ENCODE measurements at places on chromosomes 12 and 14.
A peak's percentile ranks its signal among the peaks of the same experiment; 100 is the strongest.

- DNase-seq, result no peak
Observed at GRCh38 chr12:131220331-131220685, 266.6 kb downstream of the ADGRD1 start.

GRCh38 chr12:124722878-124723277 lies 140.8 kb downstream of the SCARB1 start:
- peak; percentile 34 for DNase-seq

DNA sequence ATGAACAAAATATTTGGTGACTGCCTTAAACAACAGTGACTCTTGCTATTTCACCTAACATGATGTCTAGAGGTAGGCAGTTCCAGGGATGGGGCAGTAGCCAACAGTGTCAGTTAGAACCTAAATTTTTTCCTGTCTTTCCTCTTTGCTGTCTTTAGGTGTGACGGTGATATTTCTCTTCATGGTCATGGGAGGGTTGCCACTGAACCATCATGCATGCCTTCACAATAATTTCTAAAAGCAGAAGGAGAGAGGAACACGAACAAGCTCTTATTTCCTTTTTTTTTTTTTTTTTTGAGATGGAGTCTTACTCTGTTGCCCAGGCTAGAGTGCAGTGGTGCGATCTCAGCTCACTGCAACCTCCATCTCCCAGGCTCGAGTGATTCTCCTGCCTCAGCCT lies 2.4 kb downstream of the CCDC63 start:
- no peak for DNase-seq

- DNase-seq, result peak; percentile 7
Observed at GRCh38 chr14:39229222-39229543, 4.5 kb upstream of the MIA2 start.

DNA sequence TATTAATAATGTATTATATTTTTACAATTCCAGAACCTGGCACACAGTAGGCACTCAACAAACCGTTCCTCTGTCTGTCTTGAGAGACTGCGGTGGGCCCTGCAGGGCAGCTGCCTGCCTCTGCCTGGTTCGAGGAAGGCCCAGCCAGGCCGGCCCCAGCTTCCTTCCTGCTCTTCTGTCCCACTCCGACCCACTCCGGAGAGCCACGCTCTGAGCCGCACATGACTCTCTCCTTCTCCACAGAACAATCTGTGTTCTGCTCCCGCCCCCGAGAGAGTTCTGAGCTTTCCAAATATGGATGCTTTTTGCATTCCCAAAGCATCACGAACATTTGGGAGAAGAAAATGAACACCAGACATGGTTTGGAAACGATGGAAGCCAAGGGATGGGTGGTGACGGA lies 57.3 kb downstream of the TTC7B start:
- peak; percentile 41 for DNase-seq

DNA sequence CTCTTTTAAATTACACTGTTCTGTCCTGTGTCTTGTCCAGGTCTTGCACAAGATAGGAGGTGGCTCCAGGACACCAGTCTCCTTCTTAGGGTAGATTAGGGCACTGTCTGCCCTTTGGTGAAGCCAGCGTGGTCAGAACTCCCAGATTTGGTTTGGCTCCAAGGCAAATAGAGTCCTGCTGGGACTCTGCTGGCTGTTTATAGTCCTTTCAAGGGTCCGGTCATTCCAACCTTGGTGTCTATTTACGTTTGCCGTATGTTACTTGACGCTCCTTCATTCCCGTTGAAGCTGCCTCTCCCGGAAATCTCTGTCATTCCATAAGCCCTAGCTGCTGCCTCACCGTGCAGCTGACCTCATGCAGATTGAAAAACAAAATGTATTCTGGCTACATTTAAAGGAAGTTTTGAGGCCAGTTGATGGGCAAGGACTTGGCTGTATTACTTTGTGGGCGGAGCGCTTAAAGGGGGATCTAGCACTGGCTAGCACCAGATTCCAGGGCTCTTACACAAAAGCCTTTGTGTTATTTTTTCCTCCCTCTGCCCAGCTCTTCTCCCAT lies 180.6 kb downstream of the AKAP6 start:
- DNase-seq, result peak; percentile 93

DNA sequence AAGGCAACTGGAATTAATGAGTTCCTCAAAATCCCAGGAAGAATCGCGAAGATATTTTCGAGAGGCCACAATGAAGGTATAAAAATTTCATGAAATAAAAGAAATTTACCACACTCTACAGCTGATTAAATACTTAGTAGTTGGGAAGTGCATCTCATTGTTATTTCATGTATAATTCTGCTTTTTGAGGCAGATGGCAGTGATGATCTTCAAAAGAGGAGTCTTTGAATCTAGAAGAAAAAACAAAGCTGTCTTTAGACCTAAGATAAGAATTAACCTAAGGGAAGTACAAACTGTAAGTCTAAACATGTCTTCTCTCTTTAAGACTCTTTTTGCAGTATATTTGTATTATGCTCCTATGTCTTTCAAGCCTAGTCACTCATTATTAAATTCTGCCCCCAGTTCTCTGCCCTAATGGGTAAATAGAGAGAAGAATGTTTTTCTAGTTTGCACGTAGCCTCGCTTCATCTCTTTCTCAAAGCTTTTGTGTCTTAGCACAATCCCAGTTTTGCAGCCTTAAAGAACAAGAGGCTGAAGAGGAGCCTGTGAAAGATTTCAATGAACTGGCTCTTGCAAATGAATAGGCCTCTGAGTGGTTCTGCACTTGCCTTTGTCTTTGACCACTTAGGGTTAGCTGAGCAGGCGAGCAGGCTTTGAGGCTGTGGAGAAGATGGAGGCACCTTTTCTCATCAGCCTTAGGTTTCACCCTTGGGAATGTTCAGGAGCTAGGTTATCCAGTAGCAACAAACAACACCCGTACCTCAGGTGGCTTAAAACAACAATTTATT lies 32.7 kb downstream of the CFAP54 start:
- no peak for DNase-seq

DNA sequence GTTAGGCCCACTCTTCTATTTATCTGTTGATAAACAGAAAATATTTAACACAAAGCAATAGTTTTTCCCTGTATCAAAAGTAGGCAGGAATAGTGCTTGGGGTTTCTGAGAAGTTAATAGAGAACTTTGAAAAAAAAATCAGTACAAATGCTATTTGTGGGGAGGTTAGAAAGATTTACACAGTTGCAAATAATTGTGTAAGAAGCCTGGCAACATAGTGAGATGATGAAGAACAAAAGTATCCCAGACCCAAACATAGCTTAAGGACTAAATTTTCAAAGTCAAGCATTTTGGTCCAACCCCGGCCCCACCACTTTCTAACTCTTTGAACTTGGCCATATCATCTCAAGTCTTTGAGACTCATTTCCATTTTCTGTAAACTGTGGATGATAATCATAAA lies 687.5 kb upstream of the TMEM132C start:
- peak; percentile 27 for DNase-seq

GRCh38 chr12:127306604-127307215 lies 960.3 kb upstream of the TMEM132C start:
- peak; percentile 91 for DNase-seq

- peak; percentile 68 for DNase-seq
Observed at GRCh38 chr14:92121670-92122350, at the start of the genes CPSF2 and NDUFB1. Gene CPSF2, plus strand, starts transcription at chr14:92121969. Its CDS starts 9,016 bp downstream, at chr14:92130985. Gene NDUFB1, minus strand, starts transcription at chr14:92121706. Its CDS starts 4,069 bp downstream, at chr14:92117637.

DNA sequence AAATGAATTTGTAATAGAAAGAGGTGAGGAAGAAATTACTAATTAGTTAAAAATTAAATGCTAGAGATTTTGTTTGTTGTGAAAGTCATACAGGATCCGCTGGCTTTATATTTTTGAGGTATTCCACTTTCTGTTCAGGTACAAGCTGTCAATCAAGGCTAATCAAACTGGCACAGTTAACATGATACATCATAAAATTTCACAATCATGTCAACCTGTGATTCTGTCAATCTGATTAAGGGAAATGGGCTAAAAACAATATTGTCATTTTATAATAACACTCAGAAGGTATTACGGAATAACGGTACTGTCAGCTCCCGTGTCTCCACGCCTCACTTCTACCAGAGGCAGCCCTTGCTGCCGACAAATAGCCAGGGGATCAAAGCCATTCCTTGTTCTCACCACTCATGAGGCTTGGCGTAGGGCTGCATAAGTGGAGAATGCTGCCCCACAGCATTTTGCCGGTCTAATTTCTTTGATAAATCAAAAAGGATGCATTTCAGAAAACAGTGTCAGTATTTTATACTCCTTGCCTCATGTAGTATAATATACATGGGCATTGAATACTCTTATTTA lies 352.9 kb downstream of the NPAS3 start:
- DNase-seq, result no peak

DNA sequence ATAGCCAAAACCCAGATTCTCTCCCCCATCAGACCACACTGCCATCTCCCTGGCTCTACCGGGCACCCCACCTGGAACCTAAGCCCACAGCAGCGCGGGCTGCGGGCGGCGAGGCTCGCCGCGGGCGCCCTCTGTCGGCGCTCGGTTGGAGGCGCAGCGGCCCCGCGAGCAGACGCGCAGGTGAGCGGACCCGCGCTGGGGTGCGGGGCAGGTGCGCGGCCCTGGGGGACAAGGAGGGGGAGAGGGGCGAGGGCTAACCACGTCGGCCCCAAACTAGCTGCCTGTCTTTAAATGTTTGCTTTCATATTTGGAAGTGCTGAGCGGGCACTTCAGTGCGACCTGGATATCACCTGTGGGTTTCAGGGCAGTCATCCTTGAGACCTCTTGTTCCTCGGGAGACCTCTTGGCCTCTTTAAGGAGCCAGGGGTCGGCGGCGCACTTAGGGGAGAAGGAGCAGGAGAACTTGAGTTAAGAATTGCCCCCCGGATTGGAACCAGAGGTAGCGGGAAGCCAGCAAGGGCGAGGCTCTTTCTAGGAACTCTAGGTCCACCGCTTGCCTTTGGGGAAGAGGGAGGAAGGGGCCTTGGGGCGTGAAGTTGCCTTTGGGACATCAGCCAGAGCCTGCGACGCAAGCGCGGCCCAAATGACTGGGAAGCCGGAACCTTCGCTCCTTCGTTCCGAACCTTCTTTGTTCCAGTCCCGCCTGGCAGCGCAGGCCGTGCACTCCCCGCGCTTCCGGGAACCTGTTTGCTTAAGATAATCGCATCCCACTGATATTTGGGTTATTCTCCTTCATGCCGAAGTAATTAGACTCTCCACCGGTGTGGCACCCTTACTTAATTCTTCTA lies 78.7 kb downstream of the NEDD1 start:
- peak; percentile 34 for DNase-seq

- DNase-seq, result no peak
Observed at GRCh38 chr12:123961585-123962345, 10.9 kb downstream of the CCDC92 start.

DNA sequence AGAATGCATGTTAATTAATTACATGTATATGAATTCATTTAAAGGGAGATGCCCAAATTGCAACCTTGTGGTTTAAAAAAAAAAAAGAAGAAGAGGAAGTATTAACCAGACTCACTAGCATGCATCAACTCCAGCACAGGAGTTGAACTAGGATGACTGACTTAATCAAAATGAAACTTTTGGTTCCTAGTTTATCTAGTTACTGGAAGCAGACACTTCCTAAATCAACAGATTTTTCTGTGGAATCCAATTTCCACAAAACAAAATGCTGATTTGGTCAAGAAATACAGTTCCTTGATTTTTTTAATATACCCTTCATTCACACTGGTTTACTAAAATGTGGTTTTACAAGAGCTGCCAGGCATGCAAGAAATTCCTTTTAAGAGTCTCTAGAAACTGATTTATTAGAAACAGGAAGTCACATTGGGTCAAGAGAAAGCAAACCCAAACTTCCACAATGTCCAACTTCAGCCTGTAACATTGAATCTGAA lies 41.6 kb downstream of the ITPR2 start:
- DNase-seq, result peak; percentile 33

DNA sequence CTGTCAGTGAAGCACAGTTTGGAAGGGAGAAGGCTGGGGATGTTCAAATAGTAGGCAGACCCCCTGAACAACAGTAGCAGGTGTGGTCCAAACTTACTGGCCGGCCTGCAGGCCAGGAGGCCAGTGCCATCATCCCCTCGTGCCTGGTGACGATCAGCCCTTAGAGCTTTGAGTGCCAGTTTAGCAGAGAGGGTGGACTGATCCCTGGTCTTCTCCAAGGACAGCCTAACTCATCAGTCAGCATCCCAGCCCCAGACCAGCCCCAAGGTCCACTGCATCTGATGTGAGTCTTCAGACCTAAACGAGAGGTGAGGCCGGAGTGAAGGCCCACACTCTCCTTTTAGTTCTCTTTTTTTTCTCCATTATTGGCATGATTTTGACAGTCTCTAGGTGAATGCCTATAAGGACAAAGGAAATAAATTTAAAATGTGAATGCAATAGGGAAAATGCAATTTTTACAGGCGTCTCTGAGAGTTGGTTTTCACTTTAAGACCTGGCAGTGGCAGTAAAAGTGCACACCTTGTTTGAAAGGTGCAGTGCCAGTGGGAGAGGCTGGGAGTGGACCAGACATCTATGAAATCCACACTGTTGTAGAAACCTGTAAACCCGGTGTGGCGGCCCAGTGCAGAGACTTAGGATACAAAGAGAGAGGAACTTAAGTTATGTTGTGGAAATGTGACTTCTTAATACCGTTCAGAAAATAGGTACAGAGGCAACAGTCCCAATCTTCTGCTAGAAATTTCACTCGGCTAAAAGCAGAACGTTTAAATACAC lies 311.2 kb downstream of the CACNA1C start:
- no peak for DNase-seq

- DNase-seq, result no peak
Observed at GRCh38 chr14:63633801-63634200, 7.9 kb downstream of the WDR89 start.

GRCh38 chr12:100858656-100859055 lies 64.1 kb downstream of the ANO4 start:
- peak; percentile 36 for DNase-seq

DNA sequence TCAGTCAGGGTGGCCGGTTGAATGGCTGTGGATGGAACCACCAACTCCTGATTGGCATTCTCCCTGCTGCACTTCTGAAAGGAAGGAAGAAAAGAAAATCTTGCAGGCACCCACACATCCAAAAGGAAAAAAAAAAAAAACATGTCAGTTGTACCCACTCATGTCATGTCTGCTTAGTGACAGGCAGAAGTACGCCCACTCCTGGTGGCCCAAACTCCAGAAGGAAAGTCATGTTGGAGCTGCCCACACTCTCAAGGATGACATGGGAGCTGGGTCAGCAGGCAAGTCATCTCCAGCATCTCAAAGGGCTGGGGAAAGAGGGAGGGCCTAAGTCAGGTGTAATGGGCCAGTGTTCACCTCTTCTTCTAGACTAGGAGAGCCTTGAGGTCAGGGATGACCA lies 1079.1 kb downstream of the BCL11B start:
- DNase-seq, result no peak

DNA sequence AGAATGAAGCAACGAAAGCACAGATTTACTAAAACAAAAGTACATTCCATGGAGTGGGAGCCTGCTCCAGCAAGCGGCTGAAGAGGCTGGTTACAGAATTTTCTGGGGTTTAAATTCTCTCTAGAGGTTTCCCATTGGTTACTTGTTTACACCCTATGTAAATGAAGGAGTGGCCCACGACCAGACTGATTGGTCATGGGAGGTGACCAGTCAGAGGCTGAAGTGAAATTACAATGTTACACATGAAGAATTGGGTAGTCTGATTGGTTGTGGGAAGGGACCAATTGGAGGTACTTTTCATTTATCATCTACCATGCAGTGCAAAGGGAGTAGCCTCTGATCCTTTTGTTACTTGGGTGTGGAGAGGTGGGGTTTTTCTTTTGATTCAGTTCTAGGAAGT lies 36.2 kb upstream of the APPL2 start:
- DNase-seq, result no peak

GRCh38 chr12:112153181-112153892 lies 28.0 kb downstream of the TRAFD1 start:
- no peak for DNase-seq

All from foreskin fibroblast (primary cell).